ENCODE measurements at places on chromosomes 2 and 18.
A peak's percentile ranks its signal among the peaks of the same experiment; 100 is the strongest.

DNA sequence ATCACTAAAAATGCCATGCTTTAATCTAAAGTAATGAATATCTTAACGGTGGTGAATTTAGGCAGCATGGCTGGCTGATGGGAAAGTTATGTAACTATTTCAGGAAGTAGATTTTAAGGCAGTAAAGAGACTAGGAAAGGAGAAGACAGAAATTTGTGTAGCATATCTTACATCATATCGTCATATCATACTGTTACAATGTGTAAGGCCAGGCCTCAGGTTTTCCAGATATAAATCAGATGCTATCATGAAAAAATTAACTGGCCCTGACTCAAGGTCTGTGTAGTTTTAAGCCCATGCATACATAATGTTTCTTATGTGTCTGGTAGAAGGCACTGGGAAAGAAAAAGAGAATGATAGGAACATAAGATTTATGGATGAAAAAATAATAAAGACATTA is 8.9 kb upstream of the FAP start:
- no peak for DNase-seq

DNA sequence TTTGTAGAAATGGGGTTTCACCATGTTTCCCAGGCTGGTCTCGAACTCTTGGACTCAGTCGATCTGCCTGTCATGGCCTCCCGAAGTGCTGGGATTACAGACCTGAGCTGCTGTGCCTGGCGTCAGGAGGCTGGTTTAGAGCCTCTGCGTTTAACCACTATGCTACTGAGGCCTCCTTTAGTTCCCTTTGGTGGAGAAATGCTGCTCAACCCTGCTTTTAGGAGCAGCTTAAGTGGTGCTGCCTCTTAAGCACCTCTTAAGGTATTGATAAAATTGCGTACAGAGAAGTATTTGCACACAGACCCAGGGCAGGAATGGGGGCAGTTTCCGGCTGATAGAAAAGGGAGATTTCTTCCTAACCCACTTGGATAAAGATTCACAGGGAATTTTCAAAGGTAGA is 8.0 kb downstream of the CD8A start:
- DNase-seq: no peak

DNA sequence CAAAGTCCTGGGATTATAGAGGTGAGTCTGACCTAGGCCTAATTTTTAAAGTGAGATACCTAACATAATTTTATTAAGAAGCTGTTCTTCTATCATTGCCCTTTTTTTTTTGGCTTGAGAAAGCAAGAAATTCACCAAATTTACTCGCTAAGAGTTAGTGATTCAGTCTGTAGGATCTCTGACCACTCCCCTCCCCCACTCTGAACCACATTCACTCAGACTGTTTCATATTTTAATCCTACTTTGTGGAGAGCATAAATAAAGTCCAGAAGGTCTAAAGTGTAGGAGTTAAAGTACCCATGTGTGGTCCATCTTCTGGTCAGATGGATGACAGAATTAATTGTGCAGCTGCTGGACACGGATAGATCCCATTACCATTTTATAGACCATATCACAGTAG is 115.8 kb upstream of the MGAT5 start:
- DNase-seq: no peak

DNA sequence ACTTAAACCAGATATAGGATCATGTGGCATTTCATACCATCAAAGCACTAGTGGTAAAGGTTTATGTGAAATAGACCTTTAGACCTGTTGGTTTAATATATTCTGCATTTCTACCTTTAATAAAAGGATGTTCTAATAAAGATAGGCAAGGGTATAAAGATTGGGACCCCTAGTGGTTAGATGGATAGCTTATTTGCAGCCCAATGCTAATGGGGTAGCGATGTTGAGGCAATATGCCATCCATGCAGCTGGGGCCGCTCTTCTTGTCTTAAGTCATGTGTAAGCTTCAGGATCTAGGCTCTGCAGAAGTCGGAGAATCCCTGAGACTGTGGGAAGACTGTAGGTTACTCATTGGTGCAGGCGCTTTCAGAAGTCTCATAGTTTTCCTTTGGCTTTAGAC is 114.9 kb downstream of the ICOS start:
- no peak for DNase-seq

GRCh38 chr2:230814616-230815015 is 50.1 kb upstream of the ITM2C start:
- DNase-seq: no peak

- no peak for DNase-seq
These were observed 232.2 kb upstream of the RBBP8 start for GRCh38 chr18:22700920-22701319.

DNA sequence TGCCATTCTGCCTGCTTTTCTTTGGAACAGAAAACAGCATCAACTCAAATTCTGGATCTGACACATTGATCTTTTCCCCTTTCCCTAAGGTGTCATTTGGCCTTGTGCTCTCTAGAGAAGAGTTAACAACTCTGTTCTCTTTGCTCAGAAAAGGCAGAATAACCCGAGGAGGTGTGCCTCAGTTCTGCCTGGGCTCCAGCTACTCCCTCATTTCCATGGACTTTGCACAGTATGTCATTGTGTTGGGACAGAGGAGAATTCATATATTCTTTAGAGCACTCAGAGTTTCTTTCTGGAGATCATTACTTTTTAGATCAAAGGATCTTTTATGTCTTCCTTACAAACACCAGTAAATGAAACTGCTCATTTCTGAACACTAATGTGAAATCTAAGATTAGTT is 249.1 kb downstream of the PHLPP1 start:
- DNase-seq: no peak

GRCh38 chr2:155033652-155034051 is 335.2 kb downstream of the KCNJ3 start:
- DNase-seq: no peak

DNA sequence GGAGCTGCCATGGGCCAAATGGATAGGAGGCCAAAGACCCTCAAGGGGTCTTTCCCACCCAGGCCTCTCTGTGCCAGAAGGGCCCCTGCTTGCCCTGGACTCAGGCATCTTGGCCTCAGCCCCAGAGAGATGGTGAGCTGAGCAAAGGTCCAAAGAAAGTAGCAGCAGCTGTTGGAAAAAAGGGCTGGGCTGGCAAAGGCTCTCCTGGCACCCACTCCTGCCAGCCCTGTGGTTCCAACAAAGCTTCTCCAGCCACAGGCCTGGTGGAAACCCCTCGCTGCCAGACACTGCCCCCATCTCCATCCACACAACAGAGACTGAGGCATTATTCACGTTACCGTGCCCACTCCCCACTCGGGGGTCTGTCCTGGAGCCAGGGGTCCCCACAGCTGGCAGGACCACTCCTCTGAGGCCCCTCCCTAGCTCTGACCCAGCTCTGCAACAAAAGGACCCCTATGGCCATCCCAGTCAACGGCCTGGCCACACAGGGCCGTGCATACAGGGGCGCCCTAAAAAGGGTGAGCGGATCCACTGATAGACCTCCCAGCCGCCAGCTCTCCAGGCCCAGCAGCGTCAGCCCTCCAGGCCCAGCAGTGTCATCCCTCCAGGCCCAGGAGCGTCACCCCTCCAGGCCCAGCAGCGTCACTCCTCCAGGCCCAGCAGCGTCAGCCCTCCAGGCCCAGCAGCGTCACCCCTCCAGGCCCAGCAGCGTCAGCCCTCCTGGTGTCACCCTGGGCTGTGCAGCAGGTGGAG is 10.1 kb downstream of the BIN1 start:
- no peak for DNase-seq

GRCh38 chr18:74608681-74609080 is 11.0 kb downstream of the ZNF407 start:
- DNase-seq: no peak

GRCh38 chr2:224930124-224930523 is 112.1 kb downstream of the DOCK10 start:
- no peak for DNase-seq

DNA sequence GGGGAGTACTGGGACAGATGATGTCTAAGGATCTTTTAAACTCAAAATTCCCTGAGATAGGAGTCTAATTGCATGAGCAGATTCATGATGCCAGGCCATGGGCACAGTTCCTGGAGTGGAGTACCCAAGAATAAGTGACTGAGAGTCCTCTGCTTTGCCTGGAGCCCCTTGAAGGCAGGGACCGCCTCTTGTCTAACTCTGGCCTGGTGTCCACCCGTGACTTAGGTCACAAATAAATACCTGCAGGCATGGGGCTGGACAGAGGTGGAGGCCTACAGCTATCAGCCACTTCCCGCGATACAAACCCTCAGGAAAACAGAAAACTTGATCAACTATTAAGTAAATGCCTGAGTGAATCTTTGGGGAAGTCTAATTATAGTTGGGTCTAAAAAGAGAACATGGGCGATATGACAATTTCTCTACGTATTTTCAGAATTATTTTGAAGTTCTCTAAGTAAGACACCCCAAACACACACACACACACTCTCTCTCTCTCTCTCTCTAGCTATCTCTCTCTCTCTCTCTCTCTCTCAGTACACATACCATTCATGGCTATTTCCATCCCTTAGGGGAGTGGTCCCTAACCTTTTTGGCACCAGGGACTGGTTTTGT is 1.8 kb upstream of the WIPF1 start:
- DNase-seq: no peak

DNA sequence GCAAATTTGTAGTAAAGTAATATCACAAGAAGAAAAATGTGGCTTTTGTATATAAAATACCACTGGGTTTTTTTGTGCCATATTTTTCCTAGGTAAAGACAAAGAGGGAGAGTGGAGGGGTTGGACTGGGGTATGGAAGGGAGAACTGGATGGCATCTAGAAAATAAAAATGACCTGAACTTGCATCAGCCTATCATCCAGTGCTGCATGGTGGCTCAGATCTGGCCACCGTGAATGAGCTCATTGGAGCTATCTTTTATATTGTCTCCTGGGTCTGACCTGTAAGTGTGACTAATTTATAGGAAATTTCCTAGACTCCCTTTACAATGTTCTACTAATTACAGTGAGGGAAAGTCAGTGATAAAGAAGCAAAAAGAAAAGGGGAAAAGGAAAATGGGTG is 369.0 kb downstream of the TMEM182 start:
- no peak for DNase-seq

DNA sequence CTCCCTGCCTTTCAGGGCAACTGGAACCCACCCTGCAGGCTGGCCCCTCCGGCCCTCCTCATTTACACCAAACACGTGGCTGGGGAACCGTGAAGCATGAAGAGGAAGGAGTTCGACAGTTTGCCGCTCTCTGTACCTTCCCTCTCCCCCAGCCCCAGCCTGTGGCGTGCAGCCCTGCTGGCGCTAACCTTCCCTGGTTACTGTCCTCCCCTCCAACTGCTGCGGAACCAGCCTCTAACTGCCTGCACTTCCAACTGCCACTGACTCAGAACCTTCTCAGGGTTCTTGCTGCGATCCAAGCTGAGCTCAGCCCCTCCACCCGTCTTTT is 19.2 kb upstream of the GNAL start:
- DNase-seq: no peak

DNA sequence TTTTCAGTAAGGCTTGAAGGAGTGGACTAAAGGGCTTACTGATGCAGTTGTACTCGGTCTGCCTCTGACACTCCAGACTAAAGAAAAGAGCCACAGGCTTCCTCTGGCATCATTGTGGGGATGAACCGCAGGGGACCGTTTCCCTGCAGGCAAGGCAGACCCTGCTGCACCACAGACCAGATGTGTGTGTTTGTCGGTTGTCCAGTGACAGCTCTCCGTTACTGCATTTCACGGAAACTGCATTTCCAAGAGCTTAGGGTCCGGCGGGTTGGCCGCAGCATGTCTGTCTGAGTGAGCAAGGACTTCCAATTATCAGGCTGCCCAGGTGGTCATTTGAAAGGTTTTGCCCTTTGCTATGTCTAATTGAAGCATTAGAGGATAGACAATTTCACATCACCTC is 98.1 kb downstream of the FAM210A start:
- no peak for DNase-seq

- no peak for DNase-seq
These were observed 17.4 kb upstream of the NEMP2 start for GRCh38 chr2:190551928-190552327.

DNA sequence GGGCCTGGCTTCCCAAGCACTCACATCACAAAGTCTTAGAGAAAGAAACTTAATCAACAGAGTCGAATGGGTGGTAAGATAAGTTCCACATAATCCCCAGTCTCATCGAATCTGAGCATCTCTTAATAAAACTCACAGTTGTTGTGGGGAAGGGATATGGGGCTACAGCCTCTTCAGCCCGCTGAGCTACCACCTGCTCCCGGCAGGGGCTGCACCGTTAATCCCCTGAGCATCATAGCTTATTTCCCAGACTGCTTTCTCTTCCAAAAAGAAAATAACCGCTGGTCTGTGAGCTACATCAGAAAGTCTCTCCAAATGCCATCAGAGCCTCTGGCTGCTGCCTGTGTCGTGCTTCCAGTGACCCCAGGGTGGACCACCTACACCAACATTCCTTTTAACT is 139.4 kb upstream of the CELF4 start:
- DNase-seq: no peak

DNA sequence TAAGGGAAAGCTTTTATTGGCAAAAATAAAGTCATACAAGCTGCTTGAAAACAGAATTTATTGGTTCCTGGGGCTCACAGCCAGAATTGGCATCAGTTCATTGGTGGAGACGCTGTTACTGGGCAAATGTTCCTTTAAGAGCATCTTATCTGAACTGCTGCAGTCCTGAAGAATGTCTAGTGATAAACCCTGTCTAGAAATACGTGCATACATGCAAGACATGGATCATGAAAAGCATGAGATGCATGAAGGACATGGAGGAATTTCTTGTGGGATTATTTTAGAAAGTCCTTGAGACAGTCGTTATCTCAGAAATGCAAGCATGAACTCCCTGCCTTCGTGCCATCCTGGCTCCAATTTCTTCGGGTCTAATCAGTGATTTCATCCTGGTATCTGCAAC is 32.5 kb upstream of the FHOD3 start:
- DNase-seq: no peak

DNA sequence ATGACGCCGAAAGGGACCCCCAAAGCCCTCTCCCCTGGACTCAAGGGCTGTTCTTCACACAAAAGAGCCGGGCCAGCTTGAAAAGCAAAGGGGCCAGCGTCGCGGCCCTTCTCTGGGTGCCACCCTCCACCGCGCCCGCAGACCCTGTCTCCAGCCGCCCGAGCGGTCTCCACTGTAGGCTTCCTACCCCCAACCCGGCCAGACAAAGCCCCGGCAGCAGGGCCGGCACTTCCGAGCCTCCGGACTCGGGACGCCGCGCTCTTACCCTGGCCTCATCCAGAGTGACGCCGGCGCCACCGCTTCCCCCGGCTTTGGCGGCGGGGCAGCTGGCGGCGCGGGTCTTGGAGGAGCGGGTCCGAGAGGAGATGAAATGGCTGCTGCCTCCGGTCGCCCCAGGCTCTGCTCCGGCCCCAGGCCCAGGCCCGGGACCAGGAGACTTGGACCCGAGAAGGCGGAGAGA is 603 bp downstream of the ATAD2B start:
- DNase-seq: peak; percentile 39

- DNase-seq: no peak
These were observed 45.3 kb downstream of the TNFRSF11A start for GRCh38 chr18:62370366-62370765.

GRCh38 chr18:57589161-57589560 is 2.7 kb upstream of the FECH start:
- no peak for DNase-seq

GRCh38 chr2:46119453-46119852 is 177.8 kb upstream of the EPAS1 start:
- DNase-seq: no peak

DNA sequence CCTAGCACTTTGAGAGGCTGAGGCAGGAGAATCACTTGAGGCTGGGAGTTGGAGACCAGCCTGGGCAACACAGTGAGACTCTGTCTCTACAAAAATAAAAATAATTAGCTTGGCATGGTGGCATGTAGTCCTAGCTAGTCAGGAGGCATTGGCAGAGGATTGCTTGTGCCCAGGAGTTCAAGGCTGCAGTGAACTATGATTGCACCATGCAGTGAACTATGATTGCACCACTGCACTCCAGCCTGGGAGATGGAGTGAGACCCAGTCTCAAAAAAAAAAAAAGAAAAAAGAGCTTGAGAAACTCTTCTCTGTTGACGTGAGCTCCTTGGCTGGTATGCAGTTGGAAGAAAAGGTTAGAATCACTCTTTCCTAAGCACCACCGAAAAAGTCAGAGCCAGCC is 125.1 kb upstream of the TNP1 start:
- DNase-seq: no peak
